Stimulated activated CD4-positive, alpha-beta T cell treated with anti-CD3 and anti-CD28 coated beads, Interleukin-4, amount 100 ng/mL, for 4 hours (primary cell): ENCODE measurements at places on chromosomes 1 and 21.
A peak's percentile ranks its signal among the peaks of the same experiment; 100 is the strongest.

- no peak for DNase-seq
Observed at GRCh38 chr1:115237507-115237906, 100.5 kb downstream of the NGF start.

DNA sequence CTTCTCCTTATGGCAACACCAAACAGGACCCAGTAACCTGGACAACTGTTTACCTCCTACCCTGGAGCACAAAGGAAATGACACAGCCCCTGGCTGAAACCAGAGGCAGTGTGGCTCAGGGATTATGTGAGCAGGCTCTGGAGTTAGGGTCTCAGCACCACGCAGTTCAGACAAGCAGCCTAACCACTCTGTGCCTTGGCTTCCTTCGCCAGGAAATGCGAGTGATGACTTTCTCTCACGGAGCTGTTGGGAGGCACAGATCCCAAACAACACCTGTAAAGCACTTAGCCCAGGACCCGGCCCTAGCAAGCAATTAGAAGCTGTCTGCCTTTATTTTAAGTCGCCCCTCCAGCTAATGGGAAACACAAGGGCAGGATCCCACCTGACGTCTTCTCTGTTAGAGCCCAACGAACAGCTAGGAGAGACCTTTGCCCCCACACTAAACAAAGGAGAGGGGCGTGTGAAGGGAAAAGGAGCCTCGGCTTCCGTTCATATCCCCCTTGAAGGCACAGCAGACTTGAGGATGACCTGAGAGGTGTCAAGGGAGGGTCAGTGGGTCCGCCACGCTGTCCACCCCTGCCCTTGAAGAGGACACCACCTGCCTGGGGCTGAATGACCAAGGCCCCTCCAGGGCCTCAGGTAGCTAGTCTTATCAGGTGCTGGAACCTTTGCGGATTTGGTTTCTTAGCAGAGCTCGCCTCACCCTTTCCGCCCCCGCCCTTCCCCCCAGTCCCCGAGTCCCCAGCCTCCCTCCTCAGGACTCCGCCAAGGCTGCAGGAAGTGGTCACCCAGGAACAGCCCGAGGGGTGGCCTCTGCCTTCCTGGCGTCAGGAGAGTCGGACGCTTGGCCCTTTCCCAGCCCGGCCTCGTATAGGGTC is 860 bp downstream of the TMEM63A start:
- DNase-seq: peak; percentile 30

- peak; percentile 16 for DNase-seq
Observed at GRCh38 chr1:210233495-210234328, 1.1 kb downstream of the SERTAD4 start.

DNA sequence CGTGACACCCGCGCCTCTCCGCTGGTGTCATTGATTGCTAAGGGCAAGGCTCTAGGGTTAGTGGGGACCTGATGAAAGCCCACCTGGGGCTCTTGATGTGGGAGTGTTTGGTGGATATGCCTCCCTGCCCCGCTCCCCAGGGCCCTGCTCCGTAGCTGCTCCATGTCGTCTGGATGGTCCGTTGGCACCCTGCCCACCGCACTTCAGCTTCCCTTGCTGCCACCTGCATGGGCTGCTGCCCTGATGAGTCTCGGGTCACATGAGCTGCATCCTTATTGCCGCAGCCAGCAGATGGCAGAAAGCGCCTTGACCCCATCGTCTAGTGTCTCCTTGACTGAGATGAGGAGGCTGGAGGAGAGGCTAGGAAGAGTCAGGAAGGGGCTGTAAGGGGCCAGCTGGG is 439.4 kb downstream of the CAMTA1 start:
- no peak for DNase-seq

GRCh38 chr1:63248216-63248615 is 74.2 kb upstream of the FOXD3 start:
- DNase-seq: no peak

DNA sequence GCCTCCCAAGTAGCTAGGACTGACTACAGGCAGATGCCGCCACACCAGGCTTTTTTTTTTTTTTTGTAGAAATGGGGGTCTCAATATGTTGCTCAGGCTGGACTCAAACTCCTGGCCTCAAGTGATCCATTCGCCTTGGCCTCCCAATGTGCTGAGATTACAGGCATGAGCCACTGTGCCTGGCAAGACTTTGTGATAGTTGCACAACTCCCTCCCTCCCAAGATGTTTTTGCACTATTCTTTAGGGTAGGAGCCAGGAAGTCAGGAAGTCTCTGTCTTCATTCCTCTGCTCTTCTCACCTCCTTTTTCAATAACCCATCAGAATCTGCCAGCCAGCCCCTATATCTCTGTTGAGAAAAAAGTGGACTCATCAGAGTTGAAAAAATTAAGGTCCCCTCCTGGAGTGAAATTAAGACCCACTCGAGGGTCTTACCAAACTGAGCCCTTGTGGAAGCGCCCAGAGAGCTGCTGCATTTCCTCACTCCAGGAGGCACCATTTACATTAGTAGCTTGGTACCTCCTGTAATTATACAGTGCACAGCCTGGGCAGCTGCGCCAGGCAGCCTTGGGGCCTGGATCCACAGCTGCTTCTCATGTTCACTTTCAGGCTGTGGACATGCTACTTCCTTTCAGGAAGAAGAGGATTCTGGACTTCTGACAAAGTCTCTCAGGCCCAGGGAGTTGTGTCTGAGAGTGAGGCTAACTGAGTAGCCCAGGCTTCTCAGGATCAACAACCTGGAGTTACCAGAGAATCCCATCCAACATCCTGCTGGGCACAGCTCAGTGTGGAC is 24.0 kb downstream of the TCEA3 start:
- no peak for DNase-seq

GRCh38 chr1:109193653-109194590 is 19.8 kb upstream of the SARS1 start:
- DNase-seq: peak; percentile 35

GRCh38 chr1:219372916-219373615 is 199.4 kb downstream of the LYPLAL1 start:
- DNase-seq: no peak

GRCh38 chr1:54365398-54365797 is 40.8 kb downstream of the SSBP3 start:
- DNase-seq: no peak

DNA sequence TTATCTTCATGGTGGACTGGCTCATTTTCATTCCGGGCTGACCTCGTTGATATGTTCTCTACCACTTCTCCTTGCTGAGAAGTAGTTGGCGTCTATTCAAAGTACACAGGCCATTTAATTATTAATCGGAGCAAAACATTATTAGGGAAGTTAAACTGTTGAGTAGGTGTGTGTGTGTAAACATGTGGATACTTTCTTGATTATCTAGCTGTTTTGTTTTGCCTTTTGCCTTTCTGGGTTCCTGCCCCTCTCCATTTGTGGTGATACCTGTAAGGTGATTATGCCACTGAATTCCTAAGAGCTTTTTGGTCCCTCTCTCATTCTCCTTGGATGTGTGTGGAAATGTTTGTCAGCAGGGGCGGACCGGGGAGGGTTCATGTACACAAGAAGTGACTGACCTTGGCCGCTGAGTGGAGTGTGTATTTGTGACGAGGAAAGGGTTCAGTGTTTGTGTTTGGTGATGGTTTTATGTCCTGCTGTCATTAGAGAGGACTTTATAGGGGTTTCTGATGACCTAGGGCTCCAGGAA is 56.6 kb upstream of the PPP2R5A start:
- no peak for DNase-seq

- no peak for DNase-seq
Observed at GRCh38 chr21:15631342-15631741, 98.4 kb upstream of the USP25 start.

DNA sequence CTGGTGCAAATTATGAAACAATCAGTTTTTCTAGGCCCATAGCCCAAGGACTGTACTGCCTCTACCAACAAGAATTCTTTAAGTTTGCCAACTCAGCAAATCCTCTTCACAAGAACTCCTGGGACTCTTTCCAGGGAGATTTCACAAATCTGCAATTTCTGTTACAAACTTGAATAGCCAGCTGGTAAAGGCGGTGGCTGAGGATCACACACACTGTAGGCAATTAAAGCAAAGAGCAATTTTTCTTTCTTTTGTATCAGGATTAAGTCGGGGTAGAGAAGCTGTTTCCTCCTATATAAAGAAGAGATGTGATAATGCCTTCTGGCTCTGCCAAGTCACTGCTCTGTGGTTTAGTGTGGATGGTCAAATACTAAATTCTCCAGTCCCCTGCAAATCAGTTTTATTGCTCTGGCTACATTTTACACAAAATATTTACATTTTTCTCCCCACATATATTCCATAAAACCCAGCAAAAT is 1.7 kb downstream of the ALDH9A1 start:
- DNase-seq: no peak
